Stimulated activated CD4-positive, alpha-beta T cell treated with anti-CD3 and anti-CD28 coated beads, Interleukin-1b, Interleukin-23, amount 100 ng/mL, for 1 hour (primary cell): ENCODE measurements at places on chromosomes 6 and 20.

DNA sequence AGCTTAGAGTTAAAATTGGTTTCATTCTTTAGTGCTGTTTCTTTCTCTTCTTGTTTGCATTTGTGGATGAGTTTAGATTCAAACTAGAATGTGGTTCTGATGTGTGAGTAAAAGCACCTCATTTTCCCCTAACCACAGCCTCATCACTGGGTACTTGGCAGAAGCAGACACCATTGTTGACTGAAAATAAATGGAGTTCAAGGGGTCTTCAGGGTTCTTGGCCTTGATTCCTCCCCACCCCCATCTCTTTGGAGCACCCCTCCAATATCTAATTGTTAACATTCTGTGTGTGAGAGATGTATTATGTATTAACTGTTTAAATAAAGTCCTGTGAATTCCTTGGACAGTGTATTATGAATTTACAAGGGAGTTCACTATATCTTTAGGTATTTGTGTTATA, 59.6 kb downstream of the JARID2 start:
- no peak for DNase-seq

DNA sequence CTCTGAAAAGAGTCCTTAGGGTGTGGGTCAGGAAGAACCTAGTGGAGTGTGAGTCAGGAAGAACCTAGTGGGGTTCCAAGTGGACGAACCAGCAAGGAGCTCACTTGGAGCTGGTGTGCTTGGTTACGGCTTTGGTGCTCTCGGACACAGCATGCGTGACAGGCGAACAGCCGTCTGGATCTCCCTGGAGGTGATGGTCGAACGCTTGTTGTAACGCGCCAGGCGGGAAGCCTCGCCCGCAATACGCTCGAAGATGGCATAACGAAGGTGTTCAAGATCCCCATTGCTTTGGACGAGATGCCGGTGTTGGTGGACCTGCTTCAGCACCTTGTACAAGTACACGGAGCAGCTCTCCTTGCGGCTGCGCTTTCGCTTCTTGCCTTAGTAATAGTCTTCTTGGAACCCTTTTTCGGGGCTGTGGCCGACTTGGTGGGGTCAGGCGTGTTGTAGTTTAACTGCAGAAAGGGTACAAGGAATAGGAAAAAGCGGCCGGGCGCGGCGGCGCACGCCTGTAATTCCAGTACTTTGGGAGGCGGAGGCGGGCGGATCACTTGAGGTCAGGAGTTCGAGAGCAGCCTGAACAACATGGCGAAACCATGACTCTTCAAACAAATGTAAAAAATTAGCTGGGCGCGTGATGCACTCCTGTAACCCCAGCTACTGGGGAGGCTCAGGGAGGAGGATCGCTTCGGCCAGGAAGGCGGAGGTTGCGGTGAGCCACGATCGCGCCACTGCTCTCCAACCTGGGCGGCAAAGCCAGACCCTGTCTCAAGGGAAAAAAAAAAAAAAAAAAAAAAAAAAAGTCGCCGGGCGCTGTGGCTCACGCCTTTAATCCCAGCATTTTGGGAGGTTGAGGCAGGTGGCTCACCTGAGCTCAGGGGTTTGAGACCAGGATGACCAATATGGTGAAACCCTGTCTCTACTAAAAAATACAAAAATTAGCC, 48.0 kb downstream of the OR2B2 start:
- no peak for DNase-seq

- no peak for DNase-seq
Measured at GRCh38 chr6:153963352-153963751, 75.7 kb upstream of the OPRM1 start.

DNA sequence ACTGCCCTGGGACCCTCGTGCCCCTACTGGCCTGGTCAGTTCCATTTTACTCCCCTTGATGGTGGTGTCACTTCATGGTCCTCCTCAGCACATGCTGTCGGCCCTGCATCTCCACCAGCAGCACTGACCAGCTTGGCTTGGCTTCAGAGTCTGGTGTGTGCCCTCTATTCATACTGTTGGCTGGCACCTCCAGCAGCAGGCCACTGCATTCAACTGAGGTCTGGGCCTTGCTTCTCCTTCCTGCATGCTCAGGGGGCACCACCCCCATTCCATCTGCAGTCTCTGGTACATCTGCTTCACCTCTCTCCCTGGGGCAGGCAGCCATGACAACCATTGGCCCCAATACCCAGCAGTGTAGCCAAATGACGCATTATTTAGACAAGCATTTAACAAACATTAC, 155.9 kb downstream of the SLC24A3 start:
- no peak for DNase-seq

DNA sequence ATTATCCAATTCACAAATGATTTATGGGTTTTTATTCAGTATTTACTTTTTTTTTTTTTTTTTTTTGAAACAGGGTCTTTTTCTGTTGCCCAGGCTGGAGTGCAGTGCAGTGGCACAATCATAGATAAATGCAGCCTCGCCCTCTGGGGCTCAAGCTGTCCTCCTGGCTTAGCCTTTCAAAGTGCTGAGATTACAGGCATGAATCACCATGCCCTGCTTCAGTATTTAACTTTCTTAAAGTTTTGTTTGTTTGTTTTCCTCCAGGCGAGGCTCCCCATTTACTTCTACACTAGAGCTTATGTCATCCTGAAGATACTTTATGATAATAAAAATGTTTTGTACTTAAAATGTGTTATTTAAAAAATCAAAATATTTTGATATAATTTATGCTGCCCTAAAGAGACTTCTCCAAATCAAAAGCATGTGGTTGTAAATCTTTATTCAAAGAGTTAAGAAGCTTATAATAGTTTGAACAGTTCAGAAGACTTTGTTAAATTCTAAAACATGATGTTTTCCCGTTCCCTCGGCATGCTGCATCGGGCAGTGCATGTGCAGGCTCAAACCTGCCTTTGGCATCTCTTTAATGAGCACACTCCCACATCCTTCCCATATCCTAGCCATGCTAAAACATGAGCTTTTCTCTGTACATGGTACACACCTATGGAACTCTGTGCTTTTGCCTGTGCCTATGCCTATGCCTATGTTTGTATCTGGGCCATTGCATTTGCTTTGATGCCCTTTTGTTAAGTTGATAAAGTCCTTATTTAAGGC, 11.0 kb downstream of the SMPDL3A start:
- no peak for DNase-seq

- no peak for DNase-seq
Measured at GRCh38 chr20:58988565-58988882, 7.5 kb downstream of the NELFCD start.

DNA sequence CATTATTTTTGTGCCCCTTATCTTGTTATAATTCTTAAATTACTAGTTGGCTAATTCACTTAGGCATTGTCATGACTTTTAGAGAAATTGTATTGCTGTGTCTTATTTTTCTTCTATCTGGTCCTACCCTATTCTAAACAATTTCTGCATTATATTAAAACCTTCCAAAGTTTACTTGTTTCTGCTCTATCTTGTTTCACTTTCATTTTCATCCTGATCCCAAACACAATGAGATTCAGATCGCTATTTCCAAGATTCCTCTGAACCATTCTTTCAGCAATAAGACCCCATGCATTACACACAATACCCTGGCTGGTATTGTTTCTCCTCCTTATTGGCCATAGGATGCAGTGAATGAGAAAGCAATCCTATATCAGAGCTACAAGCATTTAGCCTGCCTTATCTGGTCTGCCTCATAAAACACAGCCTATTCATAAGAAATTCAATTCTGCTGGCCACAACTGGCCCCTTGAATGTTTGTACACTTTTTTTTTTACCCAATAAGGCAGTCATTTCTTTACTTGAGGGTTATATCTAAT, 69.9 kb upstream of the POU3F2 start:
- no peak for DNase-seq
